ENCODE measurements at places on chromosomes 5 and 9.
A peak's percentile ranks its signal among the peaks of the same experiment; 100 is the strongest.

- DNase-seq = no peak
These were observed 59.0 kb downstream of the CWC27 start for GRCh38 chr5:64827703-64828102.

GRCh38 chr5:32346869-32347268 lies 34.1 kb upstream of the MTMR12 start:
- no peak for DNase-seq

DNA sequence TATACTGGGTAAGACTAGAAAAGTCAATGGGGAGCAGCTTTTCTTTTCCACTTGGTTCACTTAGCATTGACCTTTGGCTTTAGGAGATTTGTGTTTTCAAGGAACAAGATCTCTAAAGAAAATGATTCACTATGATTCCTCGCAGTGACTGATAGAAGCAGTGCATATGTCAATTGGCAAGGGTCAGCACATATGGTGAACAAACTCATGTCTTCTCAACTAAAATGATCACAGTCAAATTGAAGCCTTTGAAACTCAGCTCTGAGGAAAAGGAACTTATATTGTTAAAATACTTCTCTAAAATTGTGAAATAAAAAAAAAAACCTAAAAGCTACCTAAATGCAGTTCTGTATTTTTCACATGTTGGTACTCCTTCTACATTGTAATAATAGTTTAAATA lies 43.2 kb upstream of the IL7R start:
- no peak for DNase-seq

DNA sequence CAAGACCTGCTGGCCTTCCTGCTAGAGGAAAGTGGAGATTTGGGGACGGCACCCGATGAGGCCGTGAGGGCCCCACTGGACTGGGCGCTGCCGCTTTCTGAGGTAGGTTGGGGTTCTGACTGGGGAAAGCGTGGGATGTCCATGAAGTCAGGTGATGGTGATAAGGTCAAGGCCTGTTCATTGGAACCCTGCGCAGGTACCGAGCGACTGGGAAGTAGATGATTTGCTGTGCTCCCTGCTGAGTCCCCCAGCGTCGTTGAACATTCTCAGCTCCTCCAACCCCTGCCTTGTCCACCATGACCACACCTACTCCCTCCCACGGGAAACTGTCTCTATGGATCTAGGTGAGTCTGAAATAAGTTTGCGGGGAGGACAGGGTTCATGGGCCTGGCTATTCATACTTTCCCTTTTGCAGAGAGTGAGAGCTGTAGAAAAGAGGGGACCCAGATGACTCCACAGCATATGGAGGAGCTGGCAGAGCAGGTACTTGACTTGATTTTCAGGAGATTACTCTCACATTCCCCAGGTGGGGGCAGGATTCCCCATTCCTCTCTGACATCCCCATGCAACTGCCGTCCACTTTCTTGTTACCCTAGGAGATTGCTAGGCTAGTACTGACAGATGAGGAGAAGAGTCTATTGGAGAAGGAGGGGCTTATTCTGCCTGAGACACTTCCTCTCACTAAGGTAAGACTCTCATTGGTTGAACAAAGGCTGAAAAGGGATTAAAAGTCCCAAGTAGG lies 505 bp downstream of the CREB3 start:
- no peak for DNase-seq

GRCh38 chr9:125757834-125758233 lies 10.7 kb downstream of the PBX3 start:
- no peak for DNase-seq

DNA sequence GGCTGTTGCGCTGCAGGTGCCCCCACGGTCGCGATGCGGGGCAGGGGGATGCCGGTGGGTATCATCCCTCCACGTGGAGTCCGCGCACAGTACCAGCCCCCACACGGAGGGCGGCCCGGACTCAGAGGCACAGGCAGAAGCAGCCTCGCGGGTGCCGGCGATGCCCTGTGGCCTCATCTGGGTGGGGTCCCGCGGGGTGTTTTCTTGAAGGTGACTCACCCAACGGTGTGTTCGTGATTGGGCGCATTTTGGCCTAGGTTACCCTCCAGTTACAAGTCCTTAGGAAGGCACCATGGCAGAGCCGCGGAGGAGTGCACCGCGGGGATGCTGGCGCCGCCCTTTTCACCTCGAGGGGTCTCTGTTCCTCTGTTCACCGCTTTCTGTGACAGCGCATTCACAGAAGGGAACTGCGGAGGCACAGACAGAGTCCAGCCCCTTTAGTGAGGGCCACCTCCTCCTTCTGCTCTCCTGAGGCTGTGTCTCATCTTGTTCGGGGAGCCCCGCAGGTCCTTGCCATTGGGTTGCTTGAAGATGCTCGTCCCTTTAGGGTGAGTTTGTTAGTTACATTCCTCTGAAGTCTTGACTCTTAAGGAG lies 21.6 kb upstream of the EXOC3 start:
- no peak for DNase-seq

- DNase-seq = no peak
These were observed 61.3 kb upstream of the SPOCK1 start for GRCh38 chr5:137560420-137560819.

GRCh38 chr9:91720751-91721705 lies 229.0 kb downstream of the ROR2 start:
- no peak for DNase-seq

DNA sequence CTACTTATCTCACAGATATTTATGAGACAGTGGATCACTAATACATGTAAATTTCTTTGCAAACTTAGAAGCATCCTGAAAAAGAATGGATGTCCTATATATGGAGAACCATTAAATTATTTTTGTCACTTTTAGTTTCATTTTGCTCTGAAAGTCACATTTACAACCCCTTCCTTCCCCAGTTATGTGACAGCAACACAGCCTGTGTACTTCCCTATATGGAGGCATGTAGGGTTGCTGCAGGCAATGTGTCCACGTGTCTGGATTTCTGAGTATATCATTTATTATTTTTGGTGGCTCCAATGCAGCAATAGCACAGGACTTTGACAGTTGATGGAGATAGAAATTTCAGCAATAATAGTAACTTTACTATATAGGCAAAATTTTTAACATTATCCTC lies 156.4 kb downstream of the ST8SIA4 start:
- no peak for DNase-seq

DNA sequence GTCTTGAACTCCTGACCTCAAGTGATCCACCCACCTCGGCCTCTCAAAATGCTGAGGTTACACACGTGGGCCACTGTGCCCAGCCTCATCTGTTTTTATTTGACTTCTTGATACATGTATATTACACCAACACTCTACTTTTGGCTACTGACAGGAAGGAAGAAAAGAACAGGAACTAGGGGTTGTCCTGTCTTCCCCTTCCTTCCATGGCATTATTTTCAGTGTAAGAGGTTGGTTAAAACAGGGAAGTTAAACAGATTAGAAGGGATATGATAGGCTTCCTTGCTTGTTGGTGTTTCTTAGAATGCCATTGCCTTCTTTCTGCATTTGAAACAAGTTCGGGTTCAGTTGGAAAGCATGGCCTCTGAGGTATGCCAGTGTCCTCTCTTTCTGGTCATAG lies 312.8 kb downstream of the NDUFS4 start:
- no peak for DNase-seq

- no peak for DNase-seq
These were observed 285.6 kb upstream of the PRDM9 start for GRCh38 chr5:23221831-23222230.

DNA sequence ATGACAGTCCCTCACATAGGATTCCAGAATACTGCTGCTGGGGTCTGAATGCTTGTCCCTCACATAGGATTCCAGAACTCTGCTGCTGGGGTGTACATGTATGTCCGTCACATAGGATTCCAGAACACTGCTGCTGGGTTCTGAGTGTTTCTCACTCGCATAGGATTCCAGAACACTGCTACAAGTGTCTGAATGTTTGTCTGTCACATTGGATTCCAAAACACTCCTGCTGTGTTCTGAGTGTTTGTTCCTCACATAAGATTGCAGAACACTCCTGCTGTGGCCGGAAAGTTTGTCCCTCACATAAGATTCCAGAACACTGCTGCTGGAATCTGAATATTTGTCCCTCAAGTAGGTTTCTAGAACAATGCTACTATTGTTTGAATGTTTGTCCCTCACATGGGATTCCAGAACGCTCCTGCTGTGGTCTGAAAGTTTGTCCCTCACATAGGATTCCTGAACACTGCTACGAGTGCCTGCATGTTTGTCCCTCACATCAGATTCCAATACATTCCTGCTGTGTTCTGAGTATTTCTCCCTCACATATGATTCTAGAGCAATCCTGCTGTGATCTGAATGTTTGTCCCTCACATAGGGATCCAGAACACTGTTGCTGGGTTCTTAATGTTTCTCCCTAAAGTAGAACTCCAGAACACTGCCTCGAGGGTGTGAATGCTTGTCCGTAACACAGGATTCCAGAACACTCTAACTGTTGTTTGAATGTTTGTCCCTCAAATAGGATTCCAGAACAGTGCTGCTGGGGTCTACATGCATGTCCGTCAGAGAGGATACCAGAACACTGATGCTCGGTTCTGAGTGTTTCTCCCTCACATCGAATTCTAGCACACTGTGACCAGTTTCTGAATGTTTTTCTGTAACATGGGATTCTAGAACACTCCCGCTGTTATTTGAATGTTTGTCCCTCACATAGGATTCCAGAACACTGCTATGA lies 200.4 kb downstream of the FOXD4L6 start:
- no peak for DNase-seq

GRCh38 chr5:82142928-82143577 lies 135.1 kb downstream of the RPS23 start:
- no peak for DNase-seq

GRCh38 chr5:21071421-21071820 lies 1083.4 kb upstream of the CDH18 start:
- no peak for DNase-seq

GRCh38 chr9:127135056-127135745 lies 12.8 kb upstream of the ANGPTL2 start:
- no peak for DNase-seq

DNA sequence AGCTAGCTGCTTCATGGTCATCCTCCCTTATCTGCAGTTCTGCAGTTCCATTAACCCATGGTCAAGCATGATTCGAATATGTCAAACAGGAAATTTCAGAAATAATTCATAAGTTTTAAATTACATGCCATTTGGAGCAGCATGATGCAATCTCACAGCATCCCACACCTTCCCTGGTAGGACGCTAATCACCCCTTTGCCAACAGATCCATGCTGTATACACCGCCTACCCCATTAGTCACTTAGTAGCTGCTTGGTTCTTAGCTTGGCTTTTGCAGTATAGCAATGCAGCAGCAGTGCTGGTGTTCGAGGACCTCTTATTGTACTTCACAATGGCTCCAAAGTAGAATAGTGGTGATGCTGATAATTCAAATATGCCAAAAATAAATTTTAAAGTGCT lies 739.7 kb upstream of the CDH9 start:
- no peak for DNase-seq

DNA sequence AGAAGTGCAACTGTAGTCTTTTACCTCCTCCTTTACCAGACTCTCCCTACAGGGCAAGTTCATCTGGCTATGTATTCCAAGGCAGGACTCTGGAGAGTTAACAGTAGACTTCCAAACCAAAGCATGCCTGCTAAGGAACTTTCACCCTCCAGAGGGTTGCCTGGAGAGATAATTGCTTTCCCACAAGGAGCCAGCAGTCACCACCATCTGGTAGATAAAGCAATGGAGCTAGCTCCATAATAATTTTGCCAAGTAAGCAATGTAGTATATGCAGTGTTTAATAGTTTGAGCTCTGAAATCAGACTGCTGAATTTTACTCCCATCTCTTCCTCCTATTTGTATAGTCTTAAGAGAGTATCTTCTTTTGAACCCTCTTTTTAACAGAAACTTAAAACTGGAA lies 566.8 kb upstream of the PTGER4 start:
- DNase-seq = no peak

DNA sequence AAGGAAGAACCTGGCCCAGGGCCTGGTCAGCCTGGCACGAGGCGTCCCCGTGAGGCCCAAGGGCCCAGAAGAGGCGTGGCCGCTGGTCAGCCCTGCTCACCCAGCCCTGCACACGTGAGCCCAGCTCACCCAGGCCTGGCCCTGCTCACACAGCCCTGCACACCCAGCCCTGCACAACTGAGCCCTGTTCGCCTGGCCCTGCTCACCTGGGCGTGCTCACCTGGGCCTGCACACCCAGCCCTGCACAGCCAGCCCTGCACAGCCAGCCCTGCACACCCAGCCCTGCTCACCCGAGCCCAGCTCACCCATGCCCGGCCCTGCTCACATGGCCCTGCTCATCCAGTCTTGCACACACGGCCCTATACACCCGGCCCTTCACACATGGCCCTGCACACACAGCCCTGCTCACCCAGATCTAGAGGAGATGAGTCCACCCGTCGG lies 2.1 kb downstream of the ZDHHC11 start:
- no peak for DNase-seq

DNA sequence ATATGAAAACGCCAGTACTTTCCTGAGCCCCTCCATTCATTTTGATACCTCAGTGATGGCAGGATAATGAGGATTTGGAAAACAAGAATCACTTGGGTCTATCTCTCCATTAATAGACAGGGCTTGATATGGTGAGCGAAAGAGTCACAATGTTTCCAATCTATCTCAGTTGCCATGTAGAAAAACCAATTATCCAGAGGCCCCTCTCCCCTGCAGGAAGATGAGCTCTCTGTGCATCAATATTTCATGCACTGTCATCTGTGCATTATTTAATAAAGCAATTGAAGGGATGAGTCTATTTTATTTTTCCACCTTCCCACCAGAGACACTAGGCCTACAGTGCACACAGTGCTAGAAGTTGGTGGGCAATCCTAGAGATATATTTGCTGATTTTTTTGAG lies 326.9 kb downstream of the SPOCK1 start:
- DNase-seq = peak; percentile 56

- DNase-seq = no peak
These were observed 8.6 kb upstream of the TMEM250 start for GRCh38 chr9:136127313-136127712.

- DNase-seq = no peak
These were observed 34.6 kb upstream of the NDFIP1 start for GRCh38 chr5:142074006-142074405.

GRCh38 chr5:164048359-164048926 lies 543.0 kb downstream of the MAT2B start:
- no peak for DNase-seq

GRCh38 chr5:172587061-172587405 lies 54.0 kb upstream of the NEURL1B start:
- no peak for DNase-seq

DNA sequence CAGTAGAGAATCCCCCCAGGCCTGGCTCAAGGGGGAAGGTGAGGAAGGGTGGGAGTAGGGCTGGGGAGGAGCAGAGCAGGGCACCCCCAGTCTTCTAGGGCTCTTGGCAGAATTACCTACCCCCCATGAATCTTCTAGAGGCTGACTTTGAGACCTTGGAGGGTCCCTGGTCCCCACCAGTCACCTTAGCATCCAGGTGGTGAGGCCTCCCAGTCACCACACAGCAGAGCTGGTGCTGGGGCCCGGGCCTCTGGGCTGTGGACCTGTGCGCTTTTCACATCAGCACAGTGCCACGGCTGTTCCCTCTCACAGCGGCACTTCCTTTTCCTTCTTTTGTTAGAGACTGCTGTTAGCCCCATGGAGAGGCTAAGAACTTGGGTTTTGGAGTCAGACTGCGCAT lies 148.6 kb upstream of the PITX1 start:
- no peak for DNase-seq

- no peak for DNase-seq
These were observed 60.4 kb downstream of the GHR start for GRCh38 chr5:42483472-42484154.
